Activated CD4-positive, alpha-beta T cell treated with anti-CD3 and anti-CD28 coated beads, Interleukin-2, amount 50 U/mL, for 4 hours (primary cell): ENCODE measurements at places on chromosomes 16 and 17.
A peak's percentile ranks its signal among the peaks of the same experiment; 100 is the strongest.

DNA sequence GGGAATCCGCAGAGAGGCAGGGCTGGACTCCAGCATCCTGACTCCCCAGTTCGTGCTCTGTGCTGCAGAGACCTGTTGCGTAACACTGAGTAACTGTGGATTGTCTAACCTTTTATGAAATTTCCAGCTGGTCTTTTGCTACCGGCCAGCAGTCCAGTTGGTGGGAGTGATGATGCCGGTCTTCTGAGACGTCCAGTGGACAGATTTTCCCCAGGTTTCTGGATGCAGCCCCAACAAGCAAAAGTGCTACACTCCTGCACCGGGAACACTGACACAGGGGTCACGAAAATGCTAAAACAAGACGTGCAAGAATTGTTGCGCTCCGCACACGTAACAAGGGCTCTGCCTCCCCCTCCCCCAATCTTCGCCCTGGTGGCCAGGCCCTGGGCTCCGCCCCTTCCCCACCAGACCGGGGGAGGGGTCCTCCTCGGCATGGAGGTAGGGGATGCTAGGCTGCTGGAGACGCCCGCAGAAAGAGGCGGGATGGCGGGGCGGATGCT, 701 bp upstream of the MRC2 start:
- no peak for DNase-seq

- DNase-seq = no peak
These were observed 9.3 kb downstream of the SLC47A2 start for GRCh38 chr17:19706791-19707727.

DNA sequence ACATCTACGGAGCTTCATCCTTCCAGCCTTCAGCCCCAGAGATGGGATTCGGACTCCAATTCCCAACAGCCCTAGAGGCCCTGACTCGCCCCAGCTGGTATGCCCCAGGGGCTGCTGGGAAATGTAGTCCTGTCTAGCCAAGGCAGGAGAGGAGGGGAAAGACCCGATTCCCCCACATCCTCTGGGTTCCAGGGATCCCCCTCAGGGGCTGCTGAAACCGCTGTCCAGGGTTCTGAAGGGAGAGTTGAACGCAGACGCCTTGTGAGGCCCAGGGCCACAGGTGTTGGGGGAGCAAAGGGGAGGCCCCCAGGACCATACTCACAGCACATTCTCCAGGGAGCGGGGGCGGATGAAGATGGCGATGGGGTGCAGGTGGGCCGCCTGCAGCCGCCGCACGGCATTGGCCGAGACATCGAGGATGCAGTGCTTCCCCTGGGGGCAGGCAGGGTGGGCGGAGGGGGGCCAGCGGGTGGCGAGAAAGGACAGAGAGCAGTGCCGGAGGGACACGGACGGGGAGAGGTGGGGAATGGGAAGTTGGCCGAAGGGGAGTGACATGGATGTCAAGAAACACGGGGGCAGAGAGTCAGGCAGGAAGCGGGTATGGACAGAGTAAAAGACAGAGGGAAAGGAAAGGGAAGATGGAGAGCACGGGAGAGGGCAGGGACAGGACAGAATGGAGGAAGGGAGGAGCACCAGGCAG, 12.6 kb upstream of the ASGR1 start:
- DNase-seq = peak; percentile 18

DNA sequence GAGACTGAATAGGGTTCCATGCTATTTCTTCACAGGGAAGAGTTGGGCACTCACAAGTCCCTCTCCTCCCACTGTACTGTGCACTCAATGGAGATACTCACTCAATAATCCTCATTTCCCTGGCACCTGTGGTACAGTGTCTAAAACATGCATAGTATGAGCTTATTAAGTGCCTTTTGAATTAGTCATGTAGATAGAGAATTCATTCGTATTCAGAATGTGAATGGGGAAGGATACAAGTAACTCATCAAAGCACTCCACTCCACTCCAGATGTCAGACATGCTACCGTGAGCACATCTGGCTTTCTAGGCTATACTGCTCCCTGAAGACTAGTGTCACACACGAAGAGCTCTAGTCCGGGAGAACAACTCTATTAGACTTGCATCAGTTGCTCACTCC, 6.3 kb downstream of the C17orf75 start:
- DNase-seq = no peak

GRCh38 chr17:33056399-33057146, 64.9 kb downstream of the SPACA3 start:
- no peak for DNase-seq

DNA sequence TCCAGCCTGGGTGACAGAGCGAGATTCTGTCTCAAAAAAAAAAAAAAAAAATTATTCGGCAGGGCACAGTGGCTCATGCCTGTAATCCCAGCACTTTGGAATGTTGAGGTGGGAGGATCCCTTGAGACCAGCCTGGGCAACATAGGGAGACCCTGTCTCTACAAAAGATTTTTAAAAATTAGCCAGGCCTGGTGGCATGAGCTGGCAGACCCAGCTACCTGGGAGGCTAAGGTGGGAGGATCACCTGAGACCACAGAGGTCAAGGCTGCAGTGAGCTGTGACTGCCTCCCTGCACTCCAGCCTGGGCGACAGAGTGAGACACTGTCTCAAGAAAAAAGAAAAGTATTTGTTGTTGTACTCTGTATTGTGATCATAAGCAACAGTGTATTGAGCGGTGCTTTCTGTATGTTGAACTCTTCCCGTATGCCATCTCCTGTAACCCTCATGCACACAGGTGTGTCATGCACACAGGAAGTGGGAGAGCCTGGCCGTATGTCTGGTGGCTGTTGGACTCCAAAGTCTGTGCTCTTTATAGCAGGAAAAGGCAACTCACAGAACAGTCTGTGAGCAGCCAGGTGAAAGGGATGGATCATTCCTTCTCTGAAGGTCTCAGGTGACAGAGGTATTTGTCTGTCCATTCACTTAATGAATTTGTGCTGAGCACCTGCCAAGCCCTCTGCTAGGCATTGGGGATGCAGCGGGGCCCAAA, 17.1 kb downstream of the CDH1 start:
- DNase-seq = no peak

DNA sequence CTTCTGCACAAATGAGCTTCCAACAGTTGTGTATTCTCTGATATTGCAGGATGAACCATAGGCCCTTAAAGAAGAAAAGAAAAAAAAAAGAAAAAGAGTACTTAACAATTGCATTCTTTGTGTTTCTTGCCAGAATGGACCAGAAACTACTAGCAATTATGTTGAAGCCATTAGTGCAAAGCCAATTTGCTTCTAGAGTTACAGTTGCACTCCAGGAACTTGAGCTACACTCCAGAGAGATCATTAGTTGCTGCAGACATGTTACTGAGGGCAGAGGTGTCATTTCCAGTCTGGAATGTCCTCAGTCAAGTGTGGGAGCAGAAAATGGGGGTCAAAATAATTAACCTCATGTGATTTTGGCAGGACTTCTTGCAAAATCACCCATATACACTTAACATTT, 85.6 kb upstream of the CCL2 start:
- DNase-seq = no peak

GRCh38 chr17:16288860-16289571, 64.3 kb downstream of the CENPV start:
- DNase-seq = no peak

DNA sequence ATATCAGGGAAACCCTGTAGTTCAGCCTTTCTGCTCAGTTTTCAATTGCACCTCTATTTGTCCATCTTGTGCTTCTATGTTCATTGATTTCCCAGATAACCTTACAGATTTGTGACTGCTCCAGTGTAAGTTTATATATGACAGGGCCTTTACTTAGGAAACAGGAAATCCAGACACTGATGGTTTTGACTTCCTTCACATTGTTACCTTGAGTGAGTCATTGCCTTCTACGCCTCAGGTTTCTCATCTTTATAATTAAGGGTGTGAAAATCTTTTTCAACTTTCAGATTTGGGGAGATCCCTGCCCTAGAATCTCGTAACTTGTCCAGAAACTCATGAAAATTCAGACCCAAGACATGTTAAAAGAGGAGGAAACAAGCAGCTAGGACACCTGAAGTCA, 342.4 kb upstream of the TBX2 start:
- no peak for DNase-seq

DNA sequence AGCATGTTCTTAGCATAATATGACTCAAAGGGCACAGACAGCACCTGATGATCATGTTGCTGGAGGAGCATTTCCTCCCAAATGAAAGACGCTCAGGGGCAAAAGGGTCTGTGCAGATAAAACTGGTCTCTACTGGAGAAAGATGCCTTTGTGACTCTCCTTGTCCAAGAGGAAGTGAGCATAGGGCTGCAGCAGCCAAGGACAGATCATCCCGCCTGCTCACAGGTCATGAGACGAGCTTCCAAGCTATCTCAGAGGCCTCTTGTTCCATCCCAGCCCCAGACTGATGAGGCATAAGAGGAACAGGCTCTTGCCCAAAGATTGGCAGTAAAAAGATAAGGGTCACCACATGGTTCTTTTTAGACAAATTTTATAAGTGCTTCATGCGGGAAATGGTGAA, 141.8 kb downstream of the KATNIP start:
- DNase-seq = no peak

DNA sequence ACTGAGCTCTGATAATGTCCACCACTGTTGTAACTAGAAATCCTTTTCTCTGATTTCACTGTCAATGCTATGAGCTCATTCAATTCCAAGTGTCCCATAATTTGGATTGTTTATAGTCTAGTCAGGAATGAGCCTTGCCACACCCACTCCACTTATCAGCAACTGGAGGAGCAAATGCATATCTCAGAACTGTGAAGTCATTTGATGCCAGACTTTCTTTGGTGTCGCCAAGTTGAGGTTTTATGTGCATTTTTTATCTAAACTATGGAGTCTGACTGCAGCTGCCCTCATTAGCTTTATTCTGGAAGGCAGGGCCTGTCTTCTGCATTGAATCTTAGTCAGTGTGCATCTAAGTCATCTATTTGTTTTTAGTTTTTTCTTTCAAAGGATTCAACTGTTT, 361.3 kb downstream of the PMP22 start:
- DNase-seq = no peak

DNA sequence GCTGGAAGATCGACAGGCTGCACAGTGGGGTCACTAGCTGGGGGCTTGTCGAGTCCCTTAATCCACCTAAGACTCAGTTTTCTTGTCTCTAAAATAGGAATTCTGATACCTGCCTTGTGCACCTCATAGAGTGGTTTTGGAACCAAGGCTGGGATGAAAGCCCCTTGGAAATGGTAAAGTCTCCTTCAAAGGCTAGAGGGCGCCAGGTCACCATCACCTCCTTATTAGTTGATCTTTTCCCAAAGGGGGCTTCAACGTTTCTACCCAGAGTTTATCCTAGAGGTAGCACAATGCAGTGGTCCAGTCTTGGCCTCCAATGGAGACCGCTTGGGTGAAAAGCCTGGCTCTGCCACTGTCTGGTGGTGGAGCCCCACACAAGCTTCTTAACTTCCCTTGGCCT, 158.2 kb downstream of the AIPL1 start:
- no peak for DNase-seq

- no peak for DNase-seq
These were observed 69.5 kb upstream of the GNG13 start for GRCh38 chr16:869823-870641.

GRCh38 chr16:29315046-29315445, 91.5 kb downstream of the NPIPB11 start:
- no peak for DNase-seq

DNA sequence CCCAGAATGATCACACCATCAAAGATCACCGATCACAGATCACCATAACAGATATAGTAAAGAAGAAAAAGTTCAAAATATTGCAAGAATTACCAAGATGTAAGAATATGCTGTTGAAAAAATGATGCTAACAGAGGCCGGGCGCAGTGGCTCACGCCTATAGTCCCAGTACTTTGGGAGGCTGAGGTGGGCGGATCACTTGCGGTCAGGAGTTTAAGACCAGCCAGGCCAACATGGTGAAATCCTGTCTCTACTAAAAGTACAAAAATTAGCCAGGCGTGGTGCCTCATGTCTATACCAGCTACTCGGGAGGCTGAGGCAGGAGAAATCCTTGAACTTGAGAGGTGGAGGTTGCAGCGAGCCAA, 53.2 kb downstream of the CPPED1 start:
- DNase-seq = no peak

- no peak for DNase-seq
These were observed 11.0 kb downstream of the GPRC5C start for GRCh38 chr17:74442670-74443515.

DNA sequence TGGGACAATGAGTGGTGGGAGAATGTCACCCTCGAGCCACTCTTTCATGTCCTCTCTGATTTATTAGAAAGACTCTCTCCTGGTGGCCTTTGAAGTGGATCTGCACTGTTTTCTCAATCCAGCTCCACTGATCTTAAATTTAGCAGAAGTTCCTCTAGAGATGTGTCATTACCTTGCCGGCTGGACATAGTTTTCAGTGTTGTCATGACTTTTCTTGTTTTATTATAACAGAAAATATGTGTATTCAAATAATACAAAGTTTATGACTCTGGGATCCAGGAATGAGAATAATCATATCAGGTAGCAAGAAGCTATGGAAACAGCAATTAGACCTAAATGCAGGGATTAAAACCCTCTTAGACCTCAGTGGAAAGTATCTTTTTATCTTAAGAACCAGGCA, 247.5 kb upstream of the ELAC2 start:
- no peak for DNase-seq

DNA sequence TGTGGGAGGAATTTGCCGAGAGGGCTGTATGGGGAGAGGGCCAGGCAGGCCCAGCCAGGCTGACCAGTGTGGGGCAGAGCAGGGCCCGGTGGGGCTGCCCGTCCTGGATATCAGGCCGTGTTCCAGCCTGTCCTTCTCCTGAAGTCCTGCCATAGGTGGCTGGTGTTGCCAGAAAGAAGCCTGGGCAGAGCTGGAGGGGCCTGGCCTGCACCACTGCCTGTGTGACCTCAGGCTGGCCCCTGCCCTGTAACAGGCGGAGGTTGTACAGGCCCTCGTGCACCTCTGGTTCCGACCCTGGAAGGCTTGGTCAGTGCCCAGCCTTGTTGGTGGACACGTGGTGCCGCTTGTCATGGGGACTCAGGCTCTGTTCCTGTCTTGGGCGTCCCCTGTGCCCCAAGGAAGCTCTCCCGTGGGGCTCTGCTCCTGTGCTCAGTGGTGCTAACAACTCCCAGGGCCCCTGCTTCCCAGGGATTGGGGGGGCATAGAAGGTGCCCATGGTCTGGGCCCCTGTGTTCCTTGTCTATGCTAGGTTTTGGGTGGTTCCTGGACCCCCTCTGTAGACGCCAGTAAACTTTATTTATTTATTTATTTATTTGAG, 33.3 kb downstream of the ADCY7 start:
- DNase-seq = no peak

DNA sequence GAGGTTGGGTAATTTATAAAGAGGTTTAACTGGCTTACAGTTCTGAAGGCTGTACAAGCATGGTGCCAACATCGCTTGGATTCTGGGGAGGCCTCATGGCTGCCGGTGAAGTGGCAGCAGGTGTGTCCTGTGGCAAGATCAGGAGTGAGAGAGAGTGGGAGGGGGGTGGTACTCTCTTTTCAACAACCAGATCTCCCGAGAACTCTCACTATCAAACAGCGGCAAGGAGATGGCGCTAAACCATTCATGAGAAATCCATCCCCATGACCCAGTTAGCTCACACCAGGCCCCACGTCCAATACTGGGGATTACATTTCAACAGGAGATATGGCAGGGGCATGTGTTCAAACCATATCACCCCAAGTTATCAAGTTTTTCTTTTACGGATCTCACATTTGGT, 44.0 kb upstream of the CBX4 start:
- no peak for DNase-seq

- DNase-seq = no peak
These were observed 31.6 kb downstream of the TEKT3 start for GRCh38 chr17:15309793-15310192.
